ENCODE measurements at places on chromosomes 5 and 9.

DNA sequence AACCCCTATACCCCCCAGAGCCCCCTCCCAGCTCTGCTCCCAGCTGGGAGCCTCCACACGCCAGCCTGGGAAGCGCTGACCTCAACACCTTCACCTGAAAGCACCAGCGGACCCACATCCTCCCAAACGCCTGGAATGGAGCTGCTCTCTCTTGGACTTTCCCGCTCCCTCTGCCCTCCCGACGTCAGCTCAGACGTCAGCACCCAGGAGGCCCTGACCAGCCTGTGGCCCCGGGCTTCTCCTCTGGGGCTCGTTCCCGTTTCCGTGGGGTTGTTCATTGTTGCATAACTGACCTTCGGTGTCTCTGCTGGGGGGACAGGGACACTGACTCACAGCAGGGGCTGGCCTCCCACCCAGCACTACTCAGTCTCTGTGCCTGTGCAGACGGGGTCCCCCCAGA is 35.0 kb upstream of the SLC6A3 start:
- DNase-seq: no peak

DNA sequence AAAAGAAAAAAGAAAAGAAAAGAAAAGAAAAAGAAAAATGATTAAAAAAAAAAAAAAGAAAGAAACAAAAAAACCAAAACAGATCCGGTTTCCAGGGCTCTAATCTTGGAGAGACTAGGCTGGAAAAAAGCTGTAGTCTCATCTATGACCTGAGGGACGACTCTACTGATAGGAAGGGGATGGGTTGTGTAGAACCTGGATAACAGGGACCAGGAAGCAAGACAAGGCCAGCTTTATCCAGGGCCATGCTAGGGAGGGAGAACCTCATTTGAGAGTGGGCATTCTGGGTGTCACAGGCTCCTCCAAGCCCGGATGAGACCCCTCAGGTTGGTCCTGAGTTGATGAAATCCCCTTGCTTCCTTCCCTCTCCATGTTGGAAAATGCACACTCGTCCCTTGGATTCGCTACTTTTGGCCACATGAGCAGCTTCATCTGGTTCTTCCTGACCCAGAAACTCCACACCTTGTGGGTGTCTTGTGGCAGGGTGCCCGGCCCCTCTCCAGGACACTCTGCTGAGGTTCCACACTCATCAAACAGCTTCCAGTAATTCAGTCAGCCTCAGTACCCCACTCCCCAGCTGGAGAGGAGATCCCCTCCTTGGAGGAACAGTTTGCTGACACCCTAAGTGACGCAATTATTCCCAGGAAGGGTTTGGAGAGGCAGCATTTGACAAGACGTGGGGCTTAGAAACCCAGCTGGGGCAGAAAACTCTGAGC is 71.1 kb upstream of the LHFPL2 start:
- DNase-seq: no peak

DNA sequence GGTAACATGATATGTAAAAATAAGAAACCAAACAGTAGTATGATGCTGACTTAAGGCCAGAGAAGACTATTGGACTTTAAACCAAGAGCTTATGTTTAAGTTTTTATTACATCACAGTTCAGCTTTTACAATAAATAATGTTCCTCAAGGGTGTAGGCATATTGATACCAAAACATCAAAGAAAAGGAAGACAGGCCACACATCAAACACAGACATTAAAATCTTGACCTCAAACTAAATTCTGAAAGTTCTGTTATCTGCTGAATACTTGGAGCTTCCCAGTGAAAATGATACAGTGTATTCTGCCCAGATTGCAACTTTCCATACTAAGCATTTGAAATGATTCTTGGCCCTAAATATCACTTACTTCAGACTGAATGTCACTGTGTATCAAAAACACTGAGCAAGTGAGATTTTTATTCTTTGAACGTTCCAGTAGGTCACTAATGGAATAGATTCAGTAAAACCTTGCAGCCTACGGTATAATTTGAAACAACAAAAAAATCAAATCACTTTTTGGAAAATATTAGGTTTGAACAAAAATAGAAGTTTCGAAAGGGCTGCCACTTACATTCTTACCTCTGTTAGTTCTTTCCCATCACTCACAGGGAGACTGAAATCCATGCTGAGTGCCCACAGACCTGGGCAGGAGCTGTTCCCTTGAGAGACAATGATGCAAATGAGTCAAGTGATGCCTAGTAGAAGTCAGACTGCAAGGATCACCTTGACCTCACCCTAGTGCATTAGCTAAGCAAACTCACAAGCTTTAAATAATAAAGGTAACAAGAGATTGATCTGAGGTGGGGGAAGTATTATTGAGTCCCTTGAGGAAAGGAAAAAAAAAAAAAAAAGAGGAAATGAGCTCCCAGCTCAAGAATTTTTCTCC is 2.5 kb downstream of the LPAR1 start:
- DNase-seq: no peak

GRCh38 chr9:20753761-20754160 is 69.7 kb downstream of the FOCAD start:
- DNase-seq: peak; percentile 35

DNA sequence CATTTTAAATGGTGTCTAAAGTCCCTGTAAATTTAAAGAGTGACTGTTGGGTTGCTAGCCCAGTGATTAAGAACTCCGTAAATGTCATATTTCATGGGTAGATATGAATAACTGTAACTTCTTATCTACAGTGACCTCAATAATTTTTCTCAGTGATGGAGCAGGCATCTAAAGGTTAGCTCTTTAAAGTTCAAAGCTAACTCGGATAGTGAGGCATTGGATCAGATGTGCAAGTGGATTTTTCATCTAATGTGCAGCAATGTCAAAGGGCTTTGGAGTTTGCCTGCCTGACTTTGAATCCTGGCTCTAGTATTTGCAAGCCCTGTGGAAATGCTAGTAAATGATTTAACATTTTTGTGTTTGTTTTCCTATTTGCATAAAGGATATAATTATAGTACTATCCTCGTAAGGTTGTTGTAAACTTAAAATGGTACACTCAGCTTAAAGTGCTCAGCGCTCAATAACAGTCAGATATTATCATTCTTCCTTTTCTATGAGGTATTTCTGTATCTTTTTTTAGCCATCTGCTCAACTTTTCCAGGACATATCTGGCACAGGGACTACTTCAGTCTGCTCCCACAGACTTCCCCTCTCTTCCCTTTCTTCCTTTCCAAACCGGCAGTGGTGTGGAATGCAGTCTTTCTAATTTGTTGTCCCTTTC is 163.7 kb upstream of the ELL2 start:
- DNase-seq: no peak

DNA sequence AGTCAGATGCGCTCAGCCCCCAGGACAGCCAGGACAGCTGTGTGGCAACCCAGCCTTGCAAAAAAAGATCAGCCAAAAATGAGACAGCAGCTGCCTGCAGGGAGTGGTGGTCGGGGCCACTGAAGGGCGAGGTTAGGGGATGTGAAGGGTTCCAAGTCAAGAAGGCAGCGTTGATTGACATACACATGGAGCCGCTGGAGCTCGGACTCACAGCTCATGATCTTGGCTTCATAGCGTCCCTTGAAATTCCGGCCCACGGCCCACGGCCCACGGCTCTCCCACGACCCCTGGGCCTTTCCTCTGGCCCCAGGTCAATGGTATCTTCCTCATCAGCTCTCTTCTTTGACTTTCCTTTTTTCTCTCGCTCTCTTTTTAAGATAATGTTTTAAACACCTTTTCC is 390.0 kb upstream of the IRX4 start:
- DNase-seq: no peak

- no peak for DNase-seq
Observed at GRCh38 chr9:18261181-18261580, 212.8 kb upstream of the ADAMTSL1 start.

GRCh38 chr9:4661611-4662010 is 483 bp upstream of the PLPP6 start:
- DNase-seq: no peak

DNA sequence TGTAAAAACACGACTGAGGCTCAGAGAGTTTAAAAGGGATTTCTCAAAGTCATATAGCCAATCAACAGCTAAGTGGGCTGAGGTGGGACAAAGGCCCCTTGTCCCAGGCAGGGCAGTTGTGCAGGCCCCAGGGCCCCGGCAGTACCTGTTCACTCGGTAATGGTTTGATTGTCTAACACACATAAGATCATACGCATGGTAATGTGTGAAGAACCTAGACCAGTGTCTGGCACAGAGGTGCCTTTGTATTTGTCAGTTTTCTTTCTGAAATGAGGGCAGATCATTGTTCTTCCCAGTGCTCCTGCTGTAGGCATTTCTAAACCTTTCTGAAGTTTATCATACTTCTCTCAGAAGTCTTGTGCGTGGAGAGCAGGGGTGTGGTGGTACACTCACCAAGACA is 66.8 kb downstream of the IPPK start:
- DNase-seq: no peak

GRCh38 chr9:83434254-83434653 is 103.9 kb downstream of the FRMD3 start:
- no peak for DNase-seq

DNA sequence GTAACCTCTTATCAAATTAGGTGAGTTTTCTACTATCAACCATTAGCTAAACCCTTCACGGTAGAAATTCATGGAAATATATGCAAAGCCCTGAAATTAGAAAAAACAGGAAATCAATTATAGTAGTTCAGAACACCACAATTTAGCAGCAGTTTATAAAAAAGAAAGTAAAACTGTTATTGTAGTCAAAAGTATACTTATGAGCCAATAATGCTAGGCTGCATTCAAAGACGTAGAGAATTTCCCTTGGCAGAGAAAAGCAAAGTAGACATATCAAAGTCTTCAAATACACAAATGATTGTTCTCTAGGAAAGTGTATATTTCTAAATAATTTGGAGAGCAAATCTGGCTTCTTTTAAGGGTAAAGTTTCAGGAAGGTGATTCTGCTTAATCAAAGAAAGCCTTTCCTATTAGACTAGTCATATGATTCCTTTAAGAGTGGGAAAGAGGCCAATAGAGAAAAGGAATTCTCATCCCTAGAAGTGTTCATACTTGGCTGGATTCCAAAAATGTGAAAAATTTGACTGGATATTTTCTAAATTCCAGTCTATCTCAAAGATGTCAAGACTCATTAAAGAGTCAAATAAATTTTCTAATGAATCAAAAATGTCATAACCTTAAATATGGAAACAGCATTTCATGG is 185.5 kb downstream of the SMC2 start:
- DNase-seq: peak; percentile 47

DNA sequence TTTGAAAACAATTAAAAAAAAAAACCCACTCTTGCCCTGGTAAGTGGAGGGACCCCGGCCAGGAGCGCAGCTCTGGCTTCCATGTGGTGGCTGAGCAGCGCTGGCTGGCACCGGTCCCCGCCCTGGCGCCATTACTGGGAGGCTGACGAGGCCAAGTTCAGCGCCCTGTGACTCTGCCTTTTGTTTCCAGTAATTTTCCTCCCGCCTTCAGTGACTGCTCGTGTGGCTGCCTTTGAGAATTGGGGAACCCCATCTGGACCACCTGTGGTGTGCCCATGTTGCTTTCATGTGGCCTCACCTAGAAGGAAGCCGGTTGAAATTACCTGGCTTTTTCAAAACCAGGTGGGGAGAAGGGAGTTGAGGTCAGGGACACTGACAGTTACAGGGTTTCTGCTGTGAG is 136.1 kb downstream of the GAPVD1 start:
- no peak for DNase-seq

GRCh38 chr5:39216631-39217030 is 2.7 kb downstream of the FYB1 start:
- DNase-seq: no peak

GRCh38 chr5:170221327-170221741 is 11.5 kb upstream of the C5orf58 start:
- no peak for DNase-seq

DNA sequence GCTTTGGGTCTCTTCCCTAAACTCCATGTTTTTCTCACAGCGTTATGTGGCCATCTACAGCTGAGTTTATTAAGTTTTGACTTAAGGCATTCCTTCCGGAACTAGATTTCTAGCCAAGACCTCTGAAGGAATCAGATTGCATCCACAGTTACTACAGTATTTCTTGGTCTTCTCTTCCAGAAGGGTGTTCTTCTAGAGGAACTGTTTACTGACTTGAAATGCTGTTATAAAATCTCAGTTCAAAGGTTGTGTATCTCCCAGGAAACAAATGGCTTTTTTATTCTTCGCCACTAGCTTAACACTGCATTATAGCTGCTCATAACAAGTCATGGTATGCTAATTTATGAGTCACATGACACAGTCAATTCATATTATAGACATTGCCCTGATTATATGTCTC is 55.3 kb upstream of the RAD23B start:
- no peak for DNase-seq

GRCh38 chr9:83024506-83025125 is 38.3 kb downstream of the RASEF start:
- DNase-seq: no peak

DNA sequence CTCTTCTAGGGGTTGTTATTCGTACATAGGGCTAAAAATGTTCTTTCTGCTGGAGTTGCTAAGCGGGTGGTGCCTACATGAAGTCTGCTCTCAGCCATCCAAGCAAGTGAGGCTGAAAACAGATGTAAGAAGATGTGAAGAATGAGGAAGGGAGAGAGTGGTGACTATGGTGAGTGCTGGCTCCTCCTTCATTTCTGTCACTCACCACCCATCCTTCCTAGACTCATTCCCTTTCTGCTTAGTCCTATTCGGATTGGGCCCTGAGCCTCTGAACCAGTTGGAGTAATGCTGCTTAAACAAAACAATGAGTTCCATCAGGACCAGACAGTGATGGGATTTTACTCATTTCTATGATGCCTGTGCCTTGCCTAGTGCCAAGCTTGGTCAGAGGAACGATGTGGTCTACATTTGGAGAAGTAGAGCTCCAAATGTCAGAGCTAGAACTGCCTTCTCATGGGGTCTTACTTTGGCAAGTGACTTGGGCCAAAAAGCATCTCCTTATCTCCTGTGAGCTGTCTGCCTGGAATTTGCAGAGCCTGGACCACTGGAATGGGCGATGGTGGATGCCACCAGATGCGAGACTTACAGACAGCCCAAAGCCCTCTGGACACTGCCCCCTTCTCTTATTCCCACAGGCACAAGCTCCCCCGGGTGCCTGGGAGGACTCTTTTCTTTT is 192.9 kb downstream of the FBXL7 start:
- DNase-seq: no peak

- no peak for DNase-seq
Observed at GRCh38 chr5:74586856-74587255, 53.7 kb downstream of the ENC1 start.

DNA sequence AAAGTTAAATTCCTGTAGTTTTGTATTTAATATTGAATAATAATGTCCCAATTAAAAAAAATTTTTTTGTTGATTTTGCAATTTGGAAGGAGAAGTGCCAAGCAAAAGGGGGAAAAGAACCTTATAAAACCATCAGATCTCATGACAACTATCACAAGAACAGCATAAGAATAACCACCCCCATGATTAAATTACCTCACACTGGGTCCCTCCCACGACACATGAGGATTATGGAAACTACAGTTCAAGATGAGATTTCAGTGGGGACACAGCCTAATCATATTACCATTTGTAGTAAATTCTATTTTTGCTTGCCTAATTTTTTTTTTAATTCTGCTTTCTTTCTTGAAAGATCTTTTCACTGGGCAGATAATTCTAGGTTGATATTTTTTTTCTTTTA is 33.4 kb upstream of the FCHO2 start:
- no peak for DNase-seq
